ENCODE measurements at places on chromosomes 2 and 18. TPM values are rescaled to one million over a fixed set of nuclear protein-coding genes. Genes with fewer than 3 reads are reported as not detected.

Gene ROCK1
- 44.0 TPM for total RNA-seq

Gene SRD5A2
- total RNA-seq: not detected

Gene SCRN3
- total RNA-seq: 13.6 TPM

Gene BIN1
- 41.7 TPM for total RNA-seq

Gene SMIM21
- not detected for total RNA-seq

Gene CPO
- total RNA-seq: 1.5 TPM

Gene GALNT3
- total RNA-seq: 9.7 TPM

Gene CNDP1
- 0.51 TPM for total RNA-seq

DNA sequence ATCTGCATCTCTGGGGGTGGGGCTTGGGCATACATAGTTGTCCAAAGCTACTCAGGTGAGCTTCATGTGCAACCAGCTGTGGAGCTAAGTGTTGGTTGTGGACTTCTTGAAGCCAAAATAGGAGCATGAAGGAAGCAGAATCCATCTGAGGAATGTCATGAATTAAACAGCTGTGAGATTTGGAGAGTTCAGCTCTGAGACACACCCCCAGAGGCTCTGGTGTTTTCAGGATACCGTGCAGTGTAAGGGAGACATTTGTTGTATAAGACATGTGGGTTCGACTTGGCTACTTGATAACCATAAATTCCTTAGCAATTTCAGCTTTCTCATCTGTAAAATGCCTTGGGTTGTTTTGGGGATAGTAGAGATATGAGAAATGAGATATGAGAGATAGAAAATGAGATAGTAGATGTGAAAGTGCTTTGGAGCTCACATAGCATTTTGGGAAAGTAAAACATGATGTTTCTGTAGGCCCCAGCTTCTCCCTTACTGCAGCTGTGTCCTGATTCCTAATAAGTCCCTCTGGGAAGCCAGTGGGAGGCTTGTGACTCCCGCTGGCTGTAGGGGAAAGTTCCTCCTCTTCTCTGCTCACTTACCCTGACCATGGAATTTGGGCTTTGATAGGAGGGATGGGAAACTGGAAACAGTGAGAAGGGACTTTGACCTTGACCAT lies 50.0 kb downstream of the DPYSL5 start:
- H3K36me3 ChIP-seq: no peaks in the 10 kb centered on the region
- DNase-seq: no peak
- H3K27ac ChIP-seq: no peak overlapping the region
- no peak overlapping the region for H3K4me3 ChIP-seq
- no peaks in the 10 kb centered on the region for H3K4me1 ChIP-seq

DNA sequence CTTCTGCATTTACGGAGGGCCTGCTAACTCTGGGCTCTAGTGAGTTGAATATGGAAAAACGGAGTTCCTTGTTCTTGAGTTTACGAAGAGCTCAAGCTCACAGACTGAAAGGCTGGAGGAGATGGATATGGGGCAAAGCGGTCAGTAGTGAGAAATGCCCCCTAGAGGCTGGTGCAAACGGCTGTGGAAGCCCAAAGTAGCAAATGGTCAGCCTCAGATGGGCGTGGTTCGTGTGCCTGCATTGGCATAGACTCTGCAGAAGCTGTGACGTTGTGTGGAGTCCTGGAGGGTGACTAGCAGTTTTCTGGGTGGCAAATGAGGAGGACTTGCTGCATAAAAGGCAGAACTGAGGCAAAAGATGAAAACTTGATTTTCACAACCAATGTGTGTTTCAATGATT lies 93.6 kb upstream of the TWIST2 start:
- H3K4me1 ChIP-seq: no peaks in the 10 kb centered on the region
- no peak overlapping the region for H3K27ac ChIP-seq
- DNase-seq: peak; percentile 65
- no peaks in the 10 kb centered on the region for H3K36me3 ChIP-seq
- H3K27me3 ChIP-seq: peaks cover 6% of the 10 kb centered on the region
- no peak overlapping the region for H3K4me3 ChIP-seq

GRCh38 chr2:161273038-161273760 lies 35.0 kb upstream of the PSMD14 start:
- H3K36me3 ChIP-seq: no peaks in the 10 kb centered on the region
- H3K27ac ChIP-seq: no peak overlapping the region
- peak; percentile 43 for DNase-seq
- H3K27me3 ChIP-seq: no peaks in the 10 kb centered on the region
- no peak overlapping the region for H3K4me3 ChIP-seq
- H3K4me1 ChIP-seq: no peaks in the 10 kb centered on the region

DNA sequence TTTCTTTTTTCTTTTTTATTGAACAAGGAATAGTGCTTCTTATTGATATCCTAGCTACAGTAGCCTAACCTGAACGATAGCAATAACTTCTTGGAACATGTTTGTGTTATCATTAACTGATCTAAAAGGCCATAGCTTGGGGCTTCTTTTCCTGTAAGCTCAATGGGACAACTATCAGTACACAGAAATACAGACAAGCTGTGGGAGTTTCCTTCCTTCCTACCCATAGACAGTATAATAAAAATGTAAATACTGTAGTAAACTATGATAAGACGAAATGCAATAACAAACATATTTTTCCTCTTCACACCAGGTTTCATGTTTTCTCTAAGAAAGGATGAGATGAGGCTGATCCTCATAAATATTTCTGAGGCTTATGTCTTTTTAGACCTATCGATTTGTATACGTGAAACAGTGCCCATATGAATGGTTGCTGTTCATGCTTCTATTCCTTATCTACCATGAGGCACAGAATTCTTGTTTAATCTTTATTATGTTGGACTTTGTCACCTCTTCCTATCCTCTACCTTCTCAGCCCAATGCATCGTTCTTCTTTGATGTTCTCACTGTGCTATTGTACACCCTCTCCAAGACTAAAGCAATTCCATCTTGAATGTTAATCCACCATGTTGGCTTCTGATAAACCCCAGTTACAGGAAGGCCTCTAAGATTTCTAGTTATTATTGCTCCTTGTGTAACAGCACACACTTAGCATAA lies 361.4 kb downstream of the DCC start:
- H3K27me3 ChIP-seq: no peaks in the 10 kb centered on the region
- no peaks in the 10 kb centered on the region for H3K36me3 ChIP-seq
- no peak overlapping the region for H3K27ac ChIP-seq
- no peak for DNase-seq

GRCh38 chr2:18987592-18988073 lies 370.8 kb downstream of the OSR1 start:
- H3K4me3 ChIP-seq: no peak overlapping the region
- peaks cover 8% of the 10 kb centered on the region for H3K4me1 ChIP-seq
- DNase-seq: no peak
- H3K27ac ChIP-seq: no peak overlapping the region
- H3K36me3 ChIP-seq: no peaks in the 10 kb centered on the region

DNA sequence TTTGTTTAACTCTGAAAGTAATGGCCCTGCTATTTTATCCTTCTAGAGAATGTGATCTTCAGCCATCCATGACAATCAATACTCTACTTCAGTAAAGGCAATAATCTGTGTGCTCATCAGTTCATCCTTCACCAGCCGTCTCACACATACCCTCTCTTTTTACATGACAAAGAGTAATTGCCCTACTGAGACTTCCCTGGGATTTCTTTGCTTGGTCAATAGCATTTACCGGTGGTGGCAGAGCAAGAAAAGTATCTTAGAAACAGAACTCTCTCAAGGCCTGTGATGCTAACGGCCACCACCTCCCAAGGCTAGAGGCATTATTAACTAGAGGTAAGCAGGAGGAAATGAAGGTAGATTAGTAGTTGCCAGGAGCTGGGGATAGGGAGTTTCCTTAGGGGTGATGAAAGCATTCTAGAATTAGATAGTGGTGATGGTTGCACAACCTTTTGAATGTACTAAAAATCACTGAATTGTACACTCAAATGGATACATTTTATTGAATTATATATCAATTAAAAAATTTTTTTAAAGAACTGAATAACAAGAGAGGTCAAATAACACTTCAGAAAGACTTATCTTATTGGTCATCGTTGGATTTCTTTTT lies 57.9 kb upstream of the EPC2 start:
- H3K27ac ChIP-seq: no peak overlapping the region
- no peak for DNase-seq
- no peaks in the 10 kb centered on the region for H3K36me3 ChIP-seq
- H3K27me3 ChIP-seq: peaks cover 6% of the 10 kb centered on the region
- H3K4me1 ChIP-seq: no peaks in the 10 kb centered on the region
- no peak overlapping the region for H3K4me3 ChIP-seq

- no peaks in the 10 kb centered on the region for H3K4me1 ChIP-seq
- H3K27ac ChIP-seq: no peak overlapping the region
- DNase-seq: peak; percentile 58
- no peaks in the 10 kb centered on the region for H3K36me3 ChIP-seq
Measured at GRCh38 chr2:49619804-49620203, 465.5 kb upstream of the FSHR start.

- peaks cover 42% of the 10 kb centered on the region for H3K36me3 ChIP-seq
- peak overlapping the region; percentile 96 for H3K4me3 ChIP-seq
- no peaks in the 10 kb centered on the region for H3K27me3 ChIP-seq
- no peak overlapping the region for H3K27ac ChIP-seq
- DNase-seq: peak; percentile 61
- H3K4me1 ChIP-seq: peaks cover 3% of the 10 kb centered on the region
Measured at GRCh38 chr2:47403609-47404193, 745 bp downstream of the MSH2 start.

- no peak overlapping the region for H3K4me3 ChIP-seq
- no peak overlapping the region for H3K27ac ChIP-seq
- no peaks in the 10 kb centered on the region for H3K36me3 ChIP-seq
Measured at GRCh38 chr2:148534416-148535204, 109.9 kb upstream of the EPC2 start.

GRCh38 chr18:66156946-66157687 lies 406.3 kb downstream of the CDH7 start:
- DNase-seq: no peak
- no peak overlapping the region for H3K4me3 ChIP-seq
- no peaks in the 10 kb centered on the region for H3K4me1 ChIP-seq
- H3K36me3 ChIP-seq: no peaks in the 10 kb centered on the region
- no peaks in the 10 kb centered on the region for H3K27me3 ChIP-seq

GRCh38 chr18:53101536-53102105 lies 761.6 kb downstream of the DCC start:
- H3K4me1 ChIP-seq: no peaks in the 10 kb centered on the region
- H3K27ac ChIP-seq: no peak overlapping the region
- no peaks in the 10 kb centered on the region for H3K36me3 ChIP-seq
- no peak for DNase-seq
- H3K27me3 ChIP-seq: no peaks in the 10 kb centered on the region
- no peak overlapping the region for H3K4me3 ChIP-seq

DNA sequence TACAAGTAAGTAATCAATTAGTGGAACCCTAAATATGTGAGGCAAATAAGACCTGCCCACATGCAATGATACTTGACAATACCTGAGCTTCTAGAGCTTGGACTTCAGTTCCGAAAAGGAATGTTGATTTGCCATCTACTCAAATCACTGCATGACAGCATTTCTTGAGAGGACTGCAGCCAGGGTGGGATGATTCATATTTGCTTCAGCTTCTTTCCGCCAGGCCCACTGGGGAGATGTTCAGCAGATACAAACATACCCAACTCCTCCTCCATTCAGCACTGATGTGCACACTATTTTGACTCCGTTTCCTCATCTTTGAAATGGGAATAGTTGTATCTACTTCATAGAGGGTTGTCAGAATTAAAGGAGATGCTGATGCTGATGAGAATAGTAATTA lies 28.8 kb upstream of the TMEM177 start:
- H3K4me1 ChIP-seq: no peaks in the 10 kb centered on the region
- no peaks in the 10 kb centered on the region for H3K36me3 ChIP-seq
- H3K27me3 ChIP-seq: no peaks in the 10 kb centered on the region
- DNase-seq: no peak
- H3K27ac ChIP-seq: no peak overlapping the region

GRCh38 chr2:155223781-155224406 lies 525.4 kb downstream of the KCNJ3 start:
- H3K4me1 ChIP-seq: no peaks in the 10 kb centered on the region
- no peak overlapping the region for H3K4me3 ChIP-seq
- no peaks in the 10 kb centered on the region for H3K27me3 ChIP-seq
- no peak overlapping the region for H3K27ac ChIP-seq
- DNase-seq: no peak

GRCh38 chr2:236162882-236163470 lies 5.2 kb downstream of the GBX2 start:
- H3K27ac ChIP-seq: no peak overlapping the region
- H3K36me3 ChIP-seq: no peaks in the 10 kb centered on the region
- DNase-seq: peak; percentile 74
- peaks cover 4% of the 10 kb centered on the region for H3K4me1 ChIP-seq

DNA sequence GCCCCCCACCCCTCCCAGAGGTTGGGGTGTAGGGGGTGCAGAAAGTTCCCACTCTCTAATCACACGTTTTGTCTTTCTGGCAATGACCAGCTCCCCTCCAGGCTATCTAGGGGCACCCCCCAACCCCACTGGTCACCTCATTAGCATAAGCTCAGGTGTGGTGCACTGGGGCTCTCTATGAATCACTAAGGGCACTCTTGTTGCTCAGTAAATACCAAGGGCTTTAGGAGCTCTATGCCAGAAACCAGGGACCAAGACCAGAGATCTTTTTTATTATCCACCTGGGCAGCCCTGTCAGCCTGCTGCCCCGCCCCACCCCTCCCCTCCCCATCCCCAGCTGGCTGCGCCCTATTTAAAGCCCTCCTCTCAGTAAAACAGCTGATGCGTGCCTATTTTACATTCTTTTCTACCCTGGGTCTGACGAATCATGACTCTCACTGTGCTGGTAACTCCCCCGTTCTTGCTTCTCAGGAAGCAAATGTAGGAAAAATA lies 24.3 kb downstream of the NCK2 start:
- H3K27ac ChIP-seq: no peak overlapping the region
- H3K27me3 ChIP-seq: no peaks in the 10 kb centered on the region
- no peak for DNase-seq
- H3K4me3 ChIP-seq: no peak overlapping the region
- peaks cover 20% of the 10 kb centered on the region for H3K36me3 ChIP-seq

DNA sequence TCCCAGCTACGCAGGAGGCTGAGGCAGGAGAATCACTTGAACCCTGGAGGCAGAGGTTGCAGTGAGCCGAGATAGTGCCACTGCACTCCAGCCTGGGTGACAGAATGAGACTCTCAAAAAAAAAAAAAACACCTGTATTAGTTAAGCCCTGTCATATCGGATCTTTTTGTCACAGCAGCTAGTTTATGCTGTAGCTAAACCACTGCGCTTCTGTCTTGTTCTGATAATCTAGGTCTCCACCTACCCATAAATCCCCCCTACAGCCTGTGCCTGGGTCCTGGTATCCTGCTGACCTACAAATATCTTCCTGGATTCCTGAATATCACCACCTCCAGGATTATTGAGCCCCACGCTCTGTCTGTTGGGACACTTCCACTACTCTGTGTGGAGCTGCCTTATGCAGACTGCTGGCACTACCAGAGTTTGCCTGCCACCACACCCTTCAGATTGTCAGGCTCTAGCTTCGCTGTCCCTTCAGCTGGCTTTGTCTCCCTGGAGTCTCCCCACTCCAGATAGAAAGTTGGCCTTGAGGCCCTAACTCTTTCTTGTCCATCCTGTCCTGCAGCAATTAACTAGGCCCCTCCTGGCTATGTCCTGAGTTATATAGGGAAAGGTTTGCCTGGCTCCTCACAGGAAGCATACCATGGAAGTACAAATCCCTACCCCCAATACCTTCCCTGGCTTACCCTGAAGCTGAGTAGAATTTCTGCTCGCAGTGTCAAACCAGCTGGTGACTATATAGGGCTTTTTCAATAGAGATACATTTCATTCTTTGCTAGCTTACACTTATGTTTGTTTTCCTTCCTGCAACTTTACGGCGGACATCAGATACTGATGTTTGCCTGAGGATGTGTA lies 136.0 kb upstream of the SERTAD2 start:
- no peak overlapping the region for H3K4me3 ChIP-seq
- DNase-seq: no peak
- no peaks in the 10 kb centered on the region for H3K4me1 ChIP-seq
- H3K36me3 ChIP-seq: no peaks in the 10 kb centered on the region
- no peak overlapping the region for H3K27ac ChIP-seq

All from endodermal cell (in vitro differentiated cells).